ENCODE measurements at places on chromosomes 5 and 9.

DNA sequence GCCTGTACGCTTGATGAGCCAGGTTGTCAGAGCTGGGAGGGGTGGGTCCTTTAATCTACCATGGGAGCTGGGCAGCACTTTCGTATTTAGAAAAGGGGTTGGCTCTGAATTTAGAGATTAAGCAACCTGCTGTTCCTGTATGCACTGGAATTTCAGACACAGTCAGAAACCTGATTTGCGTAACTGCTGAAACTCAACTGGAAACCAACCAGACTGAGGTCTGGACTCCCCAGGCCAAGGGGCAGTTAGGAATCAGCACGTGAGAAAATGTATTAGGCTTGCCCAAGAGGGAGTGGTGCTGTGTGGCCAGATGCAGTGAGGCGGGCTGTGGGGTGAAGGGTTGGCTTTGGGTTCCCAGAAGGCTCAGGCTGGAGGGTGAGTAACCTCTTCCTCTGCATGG, 235.0 kb downstream of the GOLPH3 start:
- DNase-seq, result no peak

DNA sequence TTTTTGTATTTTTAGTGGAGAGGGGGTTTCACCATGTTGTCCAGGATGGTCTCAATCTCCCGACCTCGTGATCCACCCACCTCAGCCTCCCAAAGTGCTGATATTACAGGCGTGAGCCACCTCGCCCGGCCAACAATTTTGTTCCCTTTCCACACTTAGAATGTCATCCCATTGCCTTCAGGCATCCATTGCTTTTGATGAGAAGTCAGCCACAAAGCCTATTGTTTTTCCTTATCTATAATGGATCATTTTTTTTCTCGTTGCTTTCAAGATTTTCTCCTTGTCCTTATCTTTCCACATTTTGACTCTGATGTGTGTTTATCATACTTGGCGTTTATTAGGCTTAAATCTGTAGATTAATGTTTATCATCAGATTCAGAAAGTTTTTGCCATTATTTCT, 64.4 kb downstream of the NR6A1 start:
- no peak for DNase-seq

DNA sequence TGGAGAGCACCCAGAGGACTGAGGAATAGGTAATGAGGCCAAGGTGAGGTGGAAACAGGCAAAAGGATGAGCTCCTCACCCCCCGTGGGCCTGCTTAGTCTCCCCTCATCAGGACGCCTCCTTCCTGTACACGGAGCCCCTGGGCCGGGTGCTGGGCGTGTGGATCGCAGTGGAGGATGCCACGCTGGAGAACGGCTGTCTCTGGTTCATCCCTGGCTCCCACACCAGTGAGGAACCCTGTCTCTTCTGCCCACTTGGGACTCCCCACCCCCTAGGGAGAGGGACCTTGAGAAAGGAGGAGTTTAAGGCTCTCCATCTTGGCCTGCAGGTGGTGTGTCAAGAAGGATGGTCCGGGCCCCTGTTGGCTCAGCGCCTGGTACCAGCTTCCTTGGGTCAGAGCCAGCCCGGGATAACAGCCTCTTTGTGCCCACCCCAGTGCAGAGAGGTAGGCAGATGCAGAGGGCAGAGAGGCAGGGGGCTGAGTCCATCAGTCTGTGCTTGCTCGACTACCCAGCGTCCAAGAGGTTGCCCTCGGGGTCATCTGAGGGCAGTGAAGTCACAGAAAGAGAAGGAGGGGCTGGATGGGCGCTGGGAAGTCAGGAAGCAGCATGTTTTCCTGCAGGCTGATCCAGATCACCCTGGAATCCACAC, 7.0 kb downstream of the DOLK start:
- no peak for DNase-seq

- no peak for DNase-seq
Measured at GRCh38 chr9:131194762-131195161, 69.4 kb downstream of the NUP214 start.

DNA sequence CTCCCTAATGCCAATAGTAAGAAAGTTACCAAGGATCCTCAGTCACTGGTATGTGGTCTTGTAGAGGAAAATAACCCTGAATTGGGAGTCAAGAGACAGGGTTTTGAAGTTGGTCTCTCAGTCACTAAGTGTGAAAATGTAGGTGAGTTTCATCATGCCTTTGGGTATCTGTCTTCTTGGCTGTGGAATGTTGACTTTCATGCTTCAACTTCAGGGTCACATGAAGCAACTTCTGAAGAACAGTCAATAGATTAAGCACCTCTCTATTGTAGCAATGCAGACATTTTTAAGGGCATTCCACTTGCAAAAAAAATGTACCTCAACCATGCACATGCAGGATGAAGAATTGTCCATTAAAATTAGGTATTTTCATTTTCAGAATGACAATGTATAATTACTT, 194.6 kb downstream of the CSNK1G3 start:
- DNase-seq, result no peak

DNA sequence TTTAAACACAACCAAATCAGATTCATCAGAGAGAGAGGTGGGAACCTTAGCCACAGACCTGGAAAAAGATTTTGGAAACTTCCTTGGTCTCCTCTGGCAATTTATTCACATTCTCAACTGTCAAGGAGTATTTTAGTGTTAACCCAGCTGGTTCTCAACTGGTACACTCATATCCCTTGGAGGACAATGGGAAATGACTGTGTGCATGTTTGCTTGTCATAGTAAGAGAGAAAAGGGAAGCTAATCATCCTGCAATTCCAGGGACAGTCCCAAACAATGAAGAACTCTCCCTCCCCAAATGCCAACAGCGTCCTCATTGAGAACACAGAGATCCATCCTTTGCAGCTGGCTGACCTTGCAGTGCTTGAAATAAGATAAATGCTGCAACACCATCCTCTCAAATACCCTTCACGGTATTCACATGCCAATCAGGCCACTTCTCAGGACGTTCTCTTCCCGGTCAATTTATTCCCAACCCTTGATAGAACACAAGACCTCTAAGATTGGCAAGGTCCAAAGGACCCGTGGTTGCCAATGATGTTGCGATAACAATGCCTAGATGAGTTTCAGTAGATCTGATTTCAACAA, 75.5 kb downstream of the EPB41L4B start:
- no peak for DNase-seq

Measured in activated T-helper 2 cell treated with anti-CD3 and anti-CD28 coated beads, Interferon-gamma antibody, Interleukin-2, Interleukin-4, amounts not matched to agents 10 μg/mL and 5 μg/mL and 100 μg/mL, durations not matched to agents 14 hours and 24 hours and 36 hours (primary cell).